Uterus (tissue), 4 donors: ENCODE measurements at places on chromosomes 12 and 14. TPM values are rescaled to one million over a fixed set of nuclear protein-coding genes. Genes with fewer than 3 reads are reported as not detected.

GRCh38 chr14:87877877-87878276, 115.1 kb downstream of the GALC start:
- no peak for DNase-seq

- DNase-seq = no peak
Measured at GRCh38 chr12:106724934-106725333, 49.5 kb upstream of the RIC8B start.

The C14orf132 gene
- 16.5 TPM for total RNA-seq

The SIX4 gene
- total RNA-seq = 3.2 TPM

The FAM181A gene
- total RNA-seq = not detected

The ACADS gene
- 12.5 TPM for total RNA-seq
